ENCODE measurements at places on chromosomes 12 and 14.
A peak's percentile ranks its signal among the peaks of the same experiment; 100 is the strongest.

- no peak for DNase-seq
Observed at GRCh38 chr12:80912901-80913770, 24.6 kb downstream of the LIN7A start.

DNA sequence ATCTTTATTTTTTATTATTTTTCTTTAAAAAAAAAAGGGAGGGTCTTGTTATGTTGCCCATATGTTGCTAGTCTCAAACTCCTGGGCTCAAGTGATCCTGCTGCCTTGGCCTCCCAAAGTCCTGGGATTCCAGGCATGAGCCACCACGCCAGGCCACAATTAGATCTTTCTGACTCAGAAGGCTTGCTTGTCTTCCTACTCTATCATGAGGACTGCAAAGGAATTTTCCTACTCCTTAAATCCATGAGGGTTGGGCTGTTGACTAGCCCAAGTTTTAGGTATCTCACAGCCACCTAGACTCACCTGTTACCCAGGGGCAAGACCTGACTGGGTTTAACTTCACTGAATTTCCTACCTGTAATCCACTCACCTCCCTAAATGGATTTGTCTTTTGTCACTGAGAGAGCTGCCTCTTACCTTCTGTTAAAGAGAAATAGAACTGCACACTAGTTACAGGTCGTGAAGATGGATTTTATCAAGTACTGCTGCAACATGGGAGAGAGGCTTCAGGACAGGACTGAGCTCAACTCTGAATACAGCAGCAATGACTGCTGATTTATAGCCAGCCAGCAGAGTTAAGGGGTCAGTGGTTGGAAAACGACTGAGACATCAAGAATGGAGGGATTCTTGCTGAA lies 72.3 kb downstream of the B4GALNT3 start:
- DNase-seq, result no peak

GRCh38 chr12:112747501-112747900 lies 44.0 kb upstream of the RPH3A start:
- DNase-seq, result no peak

- DNase-seq, result peak; percentile 39
Observed at GRCh38 chr14:78902010-78902623, 731.9 kb downstream of the NRXN3 start.

GRCh38 chr12:89098441-89099112 lies 253.7 kb downstream of the DUSP6 start:
- no peak for DNase-seq

DNA sequence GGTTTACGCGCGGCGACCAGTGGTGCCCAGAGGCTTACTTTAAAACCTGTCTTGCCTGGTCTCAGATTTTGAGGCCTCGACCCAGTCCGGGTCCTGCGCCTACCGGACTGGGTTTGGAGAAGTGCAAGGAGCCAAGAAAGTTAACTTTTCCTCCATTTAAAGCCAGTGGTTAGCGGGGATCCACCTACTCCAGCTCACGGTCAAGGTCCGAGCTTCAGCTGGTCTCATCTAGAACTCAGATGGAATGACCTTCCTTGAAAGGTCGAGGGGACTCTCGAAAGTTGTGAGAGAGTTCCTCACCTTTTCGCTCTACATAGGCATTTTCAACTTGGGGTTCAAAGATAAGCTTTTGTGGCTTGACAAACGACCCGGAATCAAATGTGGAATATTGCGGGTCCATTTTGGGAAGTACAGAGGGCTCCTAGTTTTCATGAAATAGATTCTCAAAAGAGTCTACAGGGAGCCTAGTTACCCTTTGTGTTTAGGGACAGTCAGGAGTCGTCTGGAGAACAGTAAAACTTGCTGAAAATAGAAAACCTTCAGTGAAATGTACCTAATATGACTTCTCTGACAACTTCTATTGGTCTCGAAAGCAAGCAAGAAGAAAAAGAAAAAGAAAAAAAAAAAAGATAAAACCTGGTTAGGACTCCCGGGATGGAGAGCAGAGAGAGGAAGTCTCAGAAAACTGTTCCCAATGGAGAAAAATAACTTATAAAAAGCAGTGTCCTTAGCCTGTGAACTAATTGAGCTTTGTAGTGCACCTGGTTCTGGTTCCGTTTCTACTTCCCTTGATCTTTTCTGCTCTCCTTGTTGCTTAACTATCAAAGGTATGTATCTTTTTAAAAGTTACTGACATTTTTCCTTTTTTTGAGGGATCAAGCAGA lies 1.4 kb downstream of the KCNMB4 start:
- peak; percentile 58 for DNase-seq

- no peak for DNase-seq
Observed at GRCh38 chr12:110304061-110304551, 23.1 kb downstream of the ATP2A2 start.

- DNase-seq, result no peak
Observed at GRCh38 chr14:57937676-57938075, 71.8 kb upstream of the SLC35F4 start.

- no peak for DNase-seq
Observed at GRCh38 chr12:93585247-93585646, 12.8 kb downstream of the SOCS2 start.

DNA sequence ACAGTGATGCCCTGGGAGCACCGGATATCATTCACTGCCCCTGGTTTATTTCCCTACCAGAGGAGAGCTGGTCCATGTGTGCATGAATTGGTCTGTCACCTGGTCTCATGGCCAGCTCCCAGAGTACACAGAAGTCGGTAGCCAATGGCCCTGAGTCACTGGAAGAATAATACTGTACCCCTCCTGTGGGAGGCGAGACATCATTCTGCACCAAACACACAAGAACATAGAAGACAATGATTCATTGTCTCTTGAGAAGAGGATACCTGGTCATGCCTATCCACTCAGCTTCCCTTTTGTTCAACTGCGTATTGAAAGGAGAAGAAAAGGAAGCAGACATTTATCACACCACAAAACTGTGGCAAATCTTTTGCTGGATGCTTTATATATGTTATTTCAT lies 216.2 kb downstream of the DPF3 start:
- DNase-seq, result no peak

DNA sequence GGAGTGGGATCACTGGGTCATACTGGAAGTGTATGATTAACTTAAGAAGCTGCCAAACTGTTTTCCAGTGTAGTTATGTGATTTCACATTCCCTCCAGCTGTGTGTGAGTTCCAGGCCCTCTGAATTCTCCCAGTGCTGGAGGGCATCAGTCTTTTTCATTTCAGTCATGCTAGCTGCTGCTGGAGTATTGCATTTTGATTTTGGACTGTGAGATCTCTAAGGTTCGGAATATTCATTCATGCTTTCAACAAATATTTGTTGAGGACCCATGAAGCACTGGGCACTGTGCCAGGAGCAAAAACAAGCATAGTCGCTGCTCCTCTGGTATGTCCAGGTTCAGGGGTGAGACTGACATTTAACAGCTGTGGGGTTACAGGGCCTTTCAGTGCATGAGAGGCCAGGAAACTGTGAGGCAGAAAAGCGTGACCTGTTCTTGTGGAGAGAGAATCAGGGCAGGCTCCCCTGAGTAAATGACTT lies 133.2 kb downstream of the SCARB1 start:
- no peak for DNase-seq

DNA sequence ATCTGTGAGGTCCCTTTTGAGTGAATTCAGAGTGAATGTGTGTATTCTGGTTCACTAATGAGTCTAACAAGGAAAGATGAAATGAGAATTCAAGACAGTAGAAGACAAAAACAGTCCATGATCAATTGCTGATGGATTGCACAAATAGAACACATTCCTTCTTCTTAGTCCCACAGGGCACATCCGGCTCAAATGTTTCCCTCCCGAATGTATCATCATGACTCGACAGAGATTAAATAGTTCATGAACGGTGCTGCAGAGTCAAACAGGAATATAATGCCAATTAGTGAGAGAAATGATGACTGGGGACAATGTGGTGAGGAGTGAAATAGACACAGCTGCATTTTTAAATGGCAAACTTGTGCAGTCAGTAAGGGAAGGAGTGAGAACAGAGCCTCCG lies 11.5 kb upstream of the SFSWAP start:
- no peak for DNase-seq

DNA sequence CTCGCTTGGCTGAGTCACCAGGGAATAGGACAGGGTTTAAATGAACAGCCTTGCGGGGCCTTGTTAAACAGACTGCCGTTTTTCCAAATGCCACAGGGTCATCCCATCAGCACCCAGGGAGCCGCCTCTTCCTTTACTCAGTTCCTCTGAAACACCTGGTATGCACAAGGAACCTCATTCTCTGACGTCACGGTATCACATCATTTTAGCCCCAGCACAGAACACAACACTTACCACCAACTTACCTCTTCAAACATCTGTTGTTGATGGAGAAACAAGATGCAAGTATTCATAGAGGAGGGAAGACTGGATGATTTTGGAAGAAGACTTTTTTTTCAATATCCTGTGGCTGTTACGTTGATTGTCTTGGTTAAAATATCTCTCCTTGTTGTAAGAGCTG lies 535.3 kb upstream of the TMEM132C start:
- no peak for DNase-seq

Measured in caudate nucleus (tissue), 63 donors.